Activated CD4-positive, alpha-beta T cell treated with anti-CD3 and anti-CD28 coated beads, Interleukin-2, amount 50 U/mL, for 48 hours (primary cell): ENCODE measurements at places on chromosomes 3 and 15.

DNA sequence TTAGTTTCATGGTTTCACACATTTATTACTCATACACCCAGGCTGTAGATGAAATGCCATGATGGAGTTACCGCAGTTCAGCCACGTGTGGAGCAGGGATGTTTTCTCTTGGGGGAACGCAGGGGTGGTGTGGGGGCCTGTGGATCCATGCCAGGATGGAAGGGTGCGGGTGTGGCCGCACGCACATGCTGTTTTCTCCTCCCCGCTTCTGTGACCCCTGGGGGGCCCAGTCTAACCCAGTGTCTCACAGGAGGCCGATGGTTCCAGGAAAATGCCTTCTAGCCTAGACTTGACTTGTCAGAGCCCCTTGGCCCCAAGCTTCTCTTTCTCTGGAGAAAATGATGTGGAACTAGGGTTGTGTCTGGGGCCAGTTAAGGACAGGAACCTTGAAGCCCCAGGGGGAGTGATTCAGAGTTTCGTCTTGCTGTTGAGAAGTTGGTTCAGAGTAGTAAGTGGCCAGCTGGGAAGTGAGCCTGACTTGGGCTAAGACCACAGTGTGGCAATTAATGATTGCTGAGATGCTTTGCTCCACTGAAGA is 240.4 kb upstream of the BHLHE40 start:
- DNase-seq: no peak

DNA sequence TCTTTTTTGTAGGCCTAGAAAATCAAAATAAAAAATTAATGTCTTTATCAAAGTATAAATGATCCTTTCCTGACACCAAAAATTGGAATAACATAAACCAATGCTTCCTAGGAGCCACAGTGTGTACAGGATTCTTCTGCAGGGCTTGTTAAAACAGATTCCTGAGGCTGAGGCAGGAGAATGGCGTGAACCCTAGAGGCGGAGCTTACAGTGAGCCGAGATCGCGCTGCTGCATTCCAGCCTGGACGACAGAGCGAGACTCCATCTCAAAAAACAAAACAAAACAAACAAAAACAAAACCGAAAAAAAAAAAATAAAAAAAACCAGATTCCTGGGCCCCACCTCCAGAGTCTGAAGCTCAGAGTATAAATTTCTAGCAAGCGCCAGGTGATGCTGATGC is 78.0 kb downstream of the PEX5L start:
- DNase-seq: no peak

- no peak for DNase-seq
These were observed 143.0 kb upstream of the SOX2 start for GRCh38 chr3:181568693-181569092.

DNA sequence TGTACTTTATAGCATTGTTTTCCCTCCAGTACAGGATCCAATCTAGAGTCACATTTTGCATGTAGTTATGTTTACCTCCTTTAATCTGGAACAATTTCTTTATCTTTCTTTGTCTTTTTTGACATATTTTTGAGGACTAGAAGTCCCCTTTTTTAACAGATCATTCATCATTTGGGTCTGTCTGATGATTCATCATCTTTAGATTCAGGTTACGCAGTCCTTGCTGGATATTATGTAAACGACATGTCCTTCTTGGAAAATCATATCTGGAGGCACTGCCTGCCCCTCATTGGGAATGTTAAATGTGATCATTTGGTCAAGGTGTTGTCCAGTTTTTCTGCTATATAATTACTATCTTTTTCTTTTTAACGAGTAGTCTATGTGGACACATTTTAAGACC is 18.3 kb downstream of the TGM4 start:
- no peak for DNase-seq

- DNase-seq: peak; percentile 50
These were observed 345.6 kb downstream of the MCTP2 start for GRCh38 chr15:94576889-94577533.

- no peak for DNase-seq
These were observed 47.0 kb downstream of the EXD1 start for GRCh38 chr15:41183581-41183980.

DNA sequence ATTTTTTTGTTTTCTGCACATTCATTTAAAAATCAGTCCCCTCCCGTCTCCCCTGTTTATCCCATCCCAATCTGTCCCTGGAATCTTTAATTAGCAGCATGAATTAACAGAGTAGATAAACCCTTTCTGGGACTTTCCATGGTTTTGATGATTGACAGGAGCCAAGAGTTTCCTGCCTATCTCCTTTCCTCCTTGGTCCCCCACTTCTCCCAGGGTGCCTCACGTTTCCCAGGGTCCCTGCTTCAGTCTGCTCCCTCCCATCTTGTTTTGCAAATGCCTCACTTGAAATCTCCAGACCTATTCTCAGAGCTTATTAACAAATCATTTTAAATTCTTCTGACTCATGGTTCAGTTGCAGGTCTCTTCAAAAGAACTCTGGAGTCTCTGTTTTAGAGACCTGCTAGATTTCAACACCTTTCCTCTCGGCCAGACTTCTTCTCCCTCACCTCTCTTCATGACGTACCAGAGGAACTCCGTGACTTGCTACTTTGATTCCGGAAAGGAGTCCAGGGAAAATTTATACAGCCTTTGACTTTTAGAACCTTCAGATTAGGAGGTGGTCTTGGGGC is 238.5 kb downstream of the ITPR1 start:
- no peak for DNase-seq

- DNase-seq: no peak
These were observed 71.4 kb downstream of the KLF13 start for GRCh38 chr15:31397851-31398661.

DNA sequence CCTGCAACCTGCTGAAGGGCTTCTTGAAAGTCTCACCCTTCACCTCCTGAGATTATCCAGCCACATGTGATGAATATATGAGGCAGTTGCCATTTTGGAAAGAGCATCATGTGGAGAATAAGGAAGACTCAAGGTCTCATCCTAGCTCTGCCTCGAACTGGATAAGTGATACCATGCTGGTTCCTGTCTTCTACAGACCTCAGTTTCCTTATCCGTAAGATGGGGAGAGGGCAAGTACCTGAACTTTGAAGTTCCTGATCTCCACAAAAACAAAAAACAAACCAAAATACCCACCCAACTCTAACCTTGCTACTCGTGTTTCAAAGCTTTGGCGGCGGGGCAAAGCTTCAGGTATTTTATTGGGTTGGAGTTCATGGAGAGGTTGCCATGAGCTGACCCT is 31.5 kb upstream of the ITGA11 start:
- no peak for DNase-seq

GRCh38 chr3:178022599-178022998 is 513.6 kb upstream of the KCNMB2 start:
- no peak for DNase-seq

GRCh38 chr3:147616998-147617619 is 207.9 kb downstream of the ZIC1 start:
- no peak for DNase-seq

DNA sequence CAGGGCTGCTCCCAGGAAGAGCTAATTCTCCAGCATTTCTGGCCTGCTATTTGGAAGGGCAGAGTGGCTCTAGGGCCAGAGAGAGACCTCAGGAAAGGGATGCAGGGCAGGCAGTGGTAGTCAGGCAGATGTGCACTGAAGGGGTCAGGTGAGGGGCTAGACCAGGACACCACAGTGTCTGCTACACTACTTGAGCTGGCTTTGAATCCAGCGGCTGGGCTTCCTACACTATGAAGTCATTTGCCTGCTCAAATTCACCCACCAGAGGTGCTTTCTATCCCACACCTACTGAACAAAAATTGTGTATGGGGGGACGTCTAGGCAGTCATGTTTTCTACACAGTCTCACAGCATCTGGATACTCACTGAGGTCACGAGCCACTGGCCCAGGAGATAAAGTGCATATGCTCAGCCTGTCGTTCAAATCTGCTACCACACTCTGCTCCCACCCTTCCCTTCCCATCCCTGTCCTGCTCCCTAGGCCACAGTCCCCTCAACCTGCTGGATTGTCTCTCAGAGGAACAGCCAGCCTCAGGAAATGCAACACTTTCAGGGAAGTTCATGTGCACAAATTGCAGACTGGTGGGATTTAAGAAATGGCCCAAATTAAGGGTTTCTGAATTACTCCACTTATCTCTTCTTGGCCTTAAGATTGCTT is 49.9 kb upstream of the SLC6A11 start:
- DNase-seq: no peak

- peak; percentile 17 for DNase-seq
These were observed 16.8 kb downstream of the EMC4 start for GRCh38 chr15:34241376-34242330.

DNA sequence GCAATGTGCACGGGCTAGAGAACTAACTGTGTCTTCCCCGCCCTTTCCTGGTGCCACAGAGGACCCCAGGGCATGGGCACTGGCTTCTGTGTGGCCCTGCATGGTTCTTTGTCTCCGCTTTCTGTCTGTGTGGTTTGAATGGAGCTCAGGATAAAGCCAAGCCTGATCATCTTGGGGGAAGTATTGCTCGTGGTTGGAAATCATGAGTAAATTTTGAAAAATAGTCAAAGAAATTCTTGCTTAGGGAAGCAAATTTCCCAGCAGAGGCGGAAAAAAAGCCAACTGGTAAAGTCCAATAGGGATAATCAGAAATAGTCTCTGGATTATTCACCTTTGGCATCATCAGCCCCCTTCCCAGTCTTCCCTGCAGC is 55.4 kb downstream of the MAGEF1 start:
- no peak for DNase-seq

- no peak for DNase-seq
These were observed 85.0 kb downstream of the TCF12 start for GRCh38 chr15:57003418-57003817.

DNA sequence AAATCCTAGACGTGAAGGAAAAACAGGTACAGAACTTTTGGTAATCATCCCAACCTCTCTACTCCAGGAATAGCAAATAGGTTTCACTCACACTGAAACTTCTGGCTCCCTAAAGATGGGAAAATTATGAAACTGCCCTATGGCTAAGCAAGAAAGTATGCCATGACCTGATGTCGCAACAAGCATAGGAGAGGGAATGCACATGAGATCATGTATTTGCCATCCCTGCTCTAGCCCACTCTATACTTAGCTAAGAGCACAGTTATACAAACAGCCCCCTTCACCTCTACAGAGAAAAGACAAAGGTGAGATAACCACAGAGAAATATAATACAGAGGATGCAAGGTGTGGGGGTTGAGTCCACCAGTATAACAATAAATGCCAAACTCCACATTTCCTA is 102.7 kb downstream of the TBC1D5 start:
- DNase-seq: no peak

- DNase-seq: no peak
These were observed 413.9 kb downstream of the RBMS3 start for GRCh38 chr3:29694783-29695182.

DNA sequence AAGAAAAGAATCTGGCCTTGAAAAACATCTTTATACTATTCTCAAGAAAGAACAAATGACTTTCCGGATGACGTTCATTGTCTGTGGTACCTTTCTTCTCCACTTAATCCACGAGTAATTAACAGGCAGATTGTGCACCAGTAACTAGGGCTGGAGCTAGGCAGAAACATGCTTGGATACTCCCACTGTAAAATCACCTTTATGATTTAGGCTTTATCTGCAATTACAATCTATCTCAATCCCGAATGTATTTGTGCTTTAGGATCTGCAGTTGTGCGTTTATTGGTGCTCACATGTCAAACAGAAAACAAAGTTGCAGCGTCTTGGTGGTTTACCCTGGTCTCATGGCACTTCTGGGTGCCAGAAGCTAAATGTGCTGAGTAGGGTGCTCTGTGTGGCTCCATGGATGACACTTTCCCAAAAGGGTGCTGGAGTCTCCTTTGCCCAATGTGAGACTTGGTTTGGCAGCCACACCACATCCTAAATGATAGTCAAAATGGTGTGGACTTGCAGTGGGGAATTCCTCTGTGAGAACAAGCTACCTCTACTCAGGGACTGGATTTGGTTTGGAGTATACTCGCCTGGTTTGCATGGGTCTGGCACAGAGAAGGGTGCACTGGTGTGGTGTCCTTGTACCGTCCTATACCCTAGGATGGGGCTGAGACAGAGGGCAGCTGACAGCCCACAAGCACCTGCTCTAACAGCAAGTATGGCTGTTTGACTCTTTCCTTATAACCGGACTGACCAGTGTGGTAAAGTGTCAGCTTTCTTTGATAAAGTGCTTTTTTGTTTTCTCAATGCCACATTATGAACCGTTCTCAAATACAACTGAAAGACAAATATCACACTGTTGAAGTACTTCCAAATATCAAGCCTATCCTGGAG is 7.7 kb downstream of the SERP1 start:
- no peak for DNase-seq

- no peak for DNase-seq
These were observed 190.5 kb downstream of the TBC1D5 start for GRCh38 chr3:17551895-17552294.

DNA sequence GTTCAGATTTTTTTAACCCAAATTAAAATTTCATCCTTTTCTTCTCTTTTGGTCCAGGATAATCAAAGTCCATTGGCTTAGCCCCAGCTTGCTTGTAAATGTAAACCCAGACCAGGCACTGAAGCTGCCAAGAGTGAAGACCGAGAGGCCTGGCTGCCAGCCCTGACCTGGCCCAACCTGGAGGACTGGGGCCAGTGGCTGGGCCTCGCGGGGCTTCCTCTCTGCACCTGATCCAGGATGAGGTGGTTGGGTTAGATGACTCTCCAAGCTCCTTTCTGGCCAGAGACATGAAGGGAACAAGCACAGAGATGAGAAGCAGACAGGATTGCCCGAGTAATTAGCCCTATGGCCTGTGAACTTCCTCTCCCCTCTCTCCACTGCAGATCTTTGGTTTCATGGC is 50.6 kb downstream of the CMTM6 start:
- DNase-seq: no peak

- peak; percentile 73 for DNase-seq
These were observed at the start of gene IQSEC1 for GRCh38 chr3:13073326-13074005. IQSEC1 (minus strand) TSS chr3:13073429; CDS start chr3:13073014, 415 bp downstream.

DNA sequence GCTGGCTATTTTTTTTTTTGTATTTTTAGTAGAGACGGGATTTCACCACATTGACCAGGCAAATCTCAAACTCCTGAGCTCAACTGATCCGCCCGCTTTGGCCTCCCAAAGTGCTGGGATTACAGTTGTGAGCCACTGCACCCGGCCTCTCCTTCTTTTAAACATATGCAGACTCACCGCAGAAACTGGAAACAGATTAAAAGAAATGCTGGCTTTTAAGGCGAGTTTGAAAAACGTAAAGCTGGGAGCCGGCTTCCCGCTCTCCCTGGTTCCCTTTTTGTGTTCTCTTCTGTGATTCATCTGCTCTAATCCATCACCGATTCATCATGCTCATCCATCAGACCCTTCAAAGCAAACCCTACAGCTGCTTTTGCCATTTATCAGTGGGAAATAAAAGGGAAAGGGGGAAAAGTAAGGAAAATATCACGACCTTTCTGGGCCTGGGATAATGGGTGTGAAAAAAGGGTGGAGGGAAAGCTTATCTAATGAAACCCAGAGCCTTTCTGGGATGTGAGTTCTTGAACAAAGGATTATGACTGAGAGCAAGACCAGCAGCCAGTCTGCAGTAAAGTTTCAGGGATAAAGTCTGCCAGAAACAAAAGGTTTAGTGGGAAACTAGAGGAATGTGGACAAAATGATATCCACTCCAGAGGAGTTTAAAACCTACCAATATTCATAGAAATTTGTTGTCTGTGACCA is 92.3 kb upstream of the LRIG1 start:
- no peak for DNase-seq

GRCh38 chr3:52144796-52145735 is 9.2 kb downstream of the POC1A start:
- no peak for DNase-seq

- no peak for DNase-seq
These were observed 90.1 kb downstream of the NEK10 start for GRCh38 chr3:27279123-27279522.
